AG09319 (cell line): ENCODE measurements at places on chromosomes 2 and 18.

- no peak for DNase-seq
Observed at GRCh38 chr2:238202326-238203093, 985 bp downstream of the ILKAP start.

DNA sequence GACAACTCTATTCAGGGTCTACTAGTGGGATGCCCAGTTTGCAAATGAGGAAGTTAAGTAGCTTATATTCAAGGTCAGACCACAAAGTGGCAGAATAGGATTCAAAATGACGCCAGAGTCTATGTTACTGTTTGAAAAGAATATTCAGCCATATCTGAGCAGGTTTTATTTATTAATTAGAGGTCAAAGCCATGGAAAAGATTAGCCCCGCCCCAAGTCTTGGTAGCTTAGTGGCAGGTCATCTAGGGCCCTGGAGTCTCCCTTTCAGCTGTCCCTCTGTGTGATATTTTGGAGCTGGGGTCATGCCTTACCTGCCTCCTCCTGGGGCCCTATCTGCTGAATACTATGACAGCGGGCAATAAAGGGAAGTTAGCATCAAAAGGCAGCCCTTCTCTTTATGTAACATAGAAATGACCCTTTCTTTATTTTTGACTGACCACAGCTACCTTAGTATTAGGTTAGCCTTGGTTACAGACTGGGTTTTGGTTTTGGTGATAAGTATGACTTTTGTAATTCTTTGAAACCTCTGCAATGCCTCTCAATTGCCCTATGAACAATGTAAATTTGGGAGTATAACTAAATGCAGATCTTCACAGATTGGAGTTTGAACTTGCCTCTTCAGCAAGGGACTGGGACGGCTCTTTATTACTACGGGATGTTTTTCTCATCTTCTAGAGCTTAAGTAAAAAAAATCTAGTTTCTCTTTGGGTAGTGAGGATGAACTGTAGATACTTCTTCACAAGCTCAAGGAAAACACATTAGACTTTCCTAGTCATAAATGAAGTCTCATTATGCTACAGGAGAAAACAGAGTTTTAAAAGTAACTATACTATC, 153.0 kb upstream of the ITGA4 start:
- no peak for DNase-seq

DNA sequence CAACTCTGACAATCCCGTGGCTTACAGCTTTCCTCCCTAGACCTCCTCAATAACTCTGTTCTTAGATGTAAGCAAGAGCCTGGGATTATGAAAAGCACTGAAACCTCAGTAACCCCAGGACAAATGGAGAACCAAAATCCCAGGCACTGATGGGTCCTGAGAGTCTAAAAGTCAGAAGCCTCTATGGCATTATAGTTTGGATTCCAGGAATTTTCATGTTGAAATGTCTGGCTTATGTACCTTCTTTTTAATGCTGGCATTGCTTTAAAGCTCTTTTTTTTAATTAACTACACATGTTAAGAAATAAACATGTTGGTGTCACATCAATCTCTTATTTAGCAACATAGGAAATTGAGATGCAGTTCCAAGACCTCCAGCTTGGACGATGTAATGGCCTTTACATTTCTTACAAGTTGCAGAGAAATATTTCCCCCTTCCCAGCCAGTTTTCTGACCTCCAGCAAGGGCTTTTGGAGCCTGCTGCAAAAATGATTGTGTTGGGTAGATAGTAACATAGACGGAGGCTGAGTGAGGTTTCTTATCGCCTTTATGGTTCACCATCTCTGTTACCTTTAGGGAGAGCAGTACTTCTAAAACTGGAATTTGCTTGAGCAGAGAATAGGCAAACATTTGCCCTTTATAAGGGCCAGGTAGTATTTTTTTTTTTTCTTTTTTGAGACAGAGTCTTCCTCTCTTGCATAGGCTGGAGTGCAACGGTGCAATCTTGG, 84.8 kb upstream of the RASGRP3 start:
- DNase-seq, result peak; percentile 64

GRCh38 chr2:215793747-215794595, 219.4 kb downstream of the MREG start:
- DNase-seq, result peak; percentile 68

DNA sequence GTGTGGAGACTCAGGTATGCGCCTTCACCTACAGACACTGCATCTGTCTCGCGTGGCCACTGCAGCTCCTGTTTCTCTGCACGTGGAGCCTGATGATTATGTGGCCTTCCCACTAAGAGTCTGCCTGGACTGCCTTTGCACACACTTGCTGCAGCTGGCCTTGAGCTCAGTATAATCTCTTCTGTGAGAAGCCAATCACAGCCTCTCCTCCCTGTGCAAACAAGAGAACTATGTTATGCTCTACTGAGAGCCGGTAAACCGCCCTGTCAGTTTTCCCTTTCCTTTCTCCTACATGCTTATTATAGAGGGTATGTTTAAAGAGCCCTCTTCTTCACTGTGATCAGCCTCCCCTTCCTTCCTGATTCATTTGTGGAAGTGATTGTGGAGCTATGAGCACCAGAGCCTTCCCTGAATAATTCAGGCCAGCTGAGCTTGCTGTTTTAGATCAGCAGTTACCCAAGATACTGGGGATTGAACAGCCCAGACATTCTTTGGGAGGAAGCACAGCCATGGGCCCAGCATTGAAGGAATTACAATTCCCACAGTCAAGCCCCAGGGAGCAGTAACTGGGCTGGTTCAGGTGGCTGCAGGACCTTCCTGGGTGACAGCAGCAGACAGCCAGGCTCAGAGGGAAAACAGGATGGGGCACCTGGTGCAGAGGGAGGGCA, 3.7 kb upstream of the TGFA start:
- DNase-seq, result no peak

DNA sequence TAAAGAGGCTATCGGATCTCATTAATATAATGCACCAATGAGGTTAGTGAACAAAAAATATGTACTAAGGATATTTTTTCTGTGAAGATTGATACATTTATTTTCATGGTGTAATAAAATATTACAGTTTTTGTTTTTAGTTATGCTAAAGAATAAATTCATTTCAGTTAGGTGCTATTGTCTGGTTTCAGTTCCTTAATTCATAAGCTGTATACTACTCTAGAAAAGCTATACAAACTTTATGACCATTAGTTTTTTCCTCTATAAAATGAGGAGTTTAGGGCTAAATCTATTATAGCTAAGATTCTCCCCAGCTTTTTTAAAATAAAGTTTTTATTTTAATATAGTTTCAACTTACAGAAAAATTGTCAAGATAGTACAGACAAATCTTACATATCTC, 1311.7 kb upstream of the NXPH2 start:
- DNase-seq, result no peak

GRCh38 chr2:140627136-140627535, 1503.7 kb downstream of the LRP1B start:
- DNase-seq, result no peak

GRCh38 chr2:226775032-226775509, 24.5 kb downstream of the IRS1 start:
- DNase-seq, result no peak

- no peak for DNase-seq
Observed at GRCh38 chr2:148604927-148605326, 39.6 kb upstream of the EPC2 start.

DNA sequence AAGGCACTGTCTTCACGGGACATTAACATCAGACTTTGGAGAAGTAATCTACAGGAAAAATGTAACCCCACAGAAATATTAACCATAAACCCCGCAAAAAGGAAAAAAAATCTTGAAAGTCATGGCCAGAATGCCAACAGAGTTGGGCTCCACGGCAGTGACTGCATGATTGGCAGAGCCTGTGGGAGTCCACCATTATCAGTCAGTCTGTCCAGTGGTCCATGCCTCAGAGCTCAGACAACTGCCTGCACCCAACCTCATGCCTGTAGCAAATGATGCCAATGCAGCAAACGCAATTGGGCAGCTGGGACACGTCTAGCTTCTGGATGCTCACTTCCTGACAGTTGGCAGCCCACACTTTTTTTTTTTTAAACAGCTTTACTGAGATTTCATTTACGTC, 5.1 kb upstream of the PPIG start:
- no peak for DNase-seq

DNA sequence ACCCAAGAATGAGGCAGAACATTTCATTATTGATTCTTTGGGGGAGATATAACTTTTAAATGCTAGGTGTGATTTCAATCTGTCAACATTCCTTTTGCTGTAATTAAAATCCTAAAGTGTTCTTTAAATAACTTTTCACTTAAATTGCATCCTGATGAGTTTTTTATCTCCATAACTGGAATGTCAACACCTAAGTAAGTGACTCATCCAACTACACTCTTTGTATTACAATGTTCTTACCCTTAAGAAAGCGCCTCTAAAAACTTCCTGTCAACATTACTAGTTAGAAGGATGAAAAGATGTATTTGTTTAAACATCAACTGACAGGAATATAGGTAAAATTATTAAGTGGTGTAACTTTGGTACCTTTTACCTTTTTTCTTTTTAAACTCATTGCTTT, 1657.0 kb downstream of the LRP1B start:
- DNase-seq, result no peak

GRCh38 chr2:10335046-10335840, 32.5 kb downstream of the HPCAL1 start:
- DNase-seq, result no peak

DNA sequence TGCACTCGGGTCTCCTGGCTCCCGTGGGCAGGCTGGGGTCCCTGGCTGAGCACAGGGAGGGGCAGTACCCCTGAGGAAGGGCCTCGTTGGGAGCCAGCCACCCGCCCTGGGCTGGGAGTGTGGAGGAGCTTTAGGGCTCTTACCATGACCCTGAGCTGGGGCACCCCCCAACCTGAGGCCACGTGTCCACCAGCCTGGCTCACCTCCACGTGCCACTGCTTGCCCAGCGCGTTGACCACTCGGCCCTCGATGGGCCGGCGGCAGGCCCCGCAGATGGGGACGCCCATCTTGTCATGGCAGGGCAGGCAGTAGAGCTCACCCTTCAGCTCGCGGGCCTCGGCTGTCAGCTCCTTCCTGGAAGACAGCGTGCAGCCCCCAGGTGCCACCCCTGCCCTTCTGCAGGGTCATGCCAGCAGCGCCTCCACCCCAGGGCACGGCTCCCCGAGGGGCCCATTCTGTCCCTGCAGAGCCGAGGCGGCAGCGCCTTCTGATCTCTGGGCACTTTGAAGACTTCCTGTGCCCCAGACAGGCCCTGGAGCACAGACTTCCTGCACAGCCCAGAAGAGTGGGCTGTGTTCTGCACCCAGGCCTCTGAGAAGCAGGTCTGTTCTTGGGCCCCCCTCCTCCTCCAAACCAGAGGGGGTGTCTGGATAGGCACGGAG, 4.0 kb upstream of the GPR17 start:
- DNase-seq, result no peak

- no peak for DNase-seq
Observed at GRCh38 chr2:181779288-181780021, 99.1 kb upstream of the NEUROD1 start.

GRCh38 chr2:164000176-164000575, 264.4 kb upstream of the FIGN start:
- DNase-seq, result no peak

- no peak for DNase-seq
Observed at GRCh38 chr2:75261923-75262322, 62.6 kb upstream of the TACR1 start.

GRCh38 chr2:65579506-65580235, 147.3 kb upstream of the SPRED2 start:
- DNase-seq, result no peak

DNA sequence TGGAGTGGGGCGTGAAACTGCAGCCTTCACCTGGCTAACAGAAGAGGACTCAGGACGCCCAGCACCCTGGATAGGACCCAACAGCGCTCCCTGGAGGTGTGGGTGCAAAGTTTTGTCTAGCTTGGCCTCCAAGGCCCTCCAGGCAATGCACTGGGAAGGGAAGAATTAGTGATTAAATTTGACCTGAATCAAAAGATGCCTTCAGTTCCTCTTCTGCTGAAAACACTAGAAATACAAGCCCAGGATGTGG, 779 bp upstream of the TRIB2 start:
- DNase-seq, result no peak

DNA sequence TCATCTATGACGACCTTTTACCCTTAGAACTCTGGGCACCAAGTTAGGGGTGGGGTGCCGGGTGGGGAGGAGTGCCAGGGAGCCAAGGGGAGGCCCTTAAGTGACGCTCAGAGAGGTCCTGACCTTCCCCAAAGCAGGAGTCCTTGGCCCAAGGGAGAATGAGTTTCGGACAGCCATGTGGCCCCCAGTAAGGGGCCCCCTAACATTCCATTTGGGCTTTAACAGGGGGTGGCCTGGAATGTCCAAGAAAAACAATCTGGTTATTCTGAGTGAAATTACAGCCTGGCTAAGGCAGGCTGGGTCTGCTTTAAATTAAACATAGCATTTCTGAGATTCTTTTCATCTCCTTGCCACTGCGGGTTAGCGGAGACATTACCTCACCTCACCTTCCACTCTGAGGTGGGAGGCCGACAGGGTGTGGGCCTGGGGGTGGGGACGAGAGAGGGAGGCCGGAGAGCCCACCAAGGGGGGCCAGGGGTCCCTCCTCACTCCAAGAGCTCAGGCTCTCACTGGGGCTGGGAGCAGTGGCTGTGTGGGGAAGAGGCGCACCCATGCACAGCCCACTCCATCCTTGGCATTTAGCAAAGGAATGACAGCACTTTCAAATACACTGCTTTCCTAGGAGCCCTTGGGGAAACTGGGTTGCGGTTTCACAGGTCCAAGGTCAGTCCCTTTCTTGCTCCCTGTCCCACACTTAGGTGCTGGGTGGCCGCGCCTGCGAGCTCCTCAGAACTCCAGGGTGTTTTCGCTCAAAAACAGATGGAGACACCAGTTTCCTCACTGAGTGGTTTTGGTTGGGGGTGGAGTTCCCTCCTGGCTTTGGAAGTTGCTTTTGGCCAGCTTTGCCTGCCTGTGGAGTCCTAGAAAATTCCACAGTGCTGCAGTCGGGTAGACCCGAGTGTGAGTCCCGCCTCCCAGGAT, 107.4 kb downstream of the POLR1A start:
- DNase-seq, result peak; percentile 49

- DNase-seq, result peak; percentile 78
Observed at GRCh38 chr2:28445448-28446258, 50.2 kb upstream of the PLB1 start.

- DNase-seq, result peak; percentile 69
Observed at GRCh38 chr2:232781765-232782164, 5.4 kb upstream of the KCNJ13 start.

DNA sequence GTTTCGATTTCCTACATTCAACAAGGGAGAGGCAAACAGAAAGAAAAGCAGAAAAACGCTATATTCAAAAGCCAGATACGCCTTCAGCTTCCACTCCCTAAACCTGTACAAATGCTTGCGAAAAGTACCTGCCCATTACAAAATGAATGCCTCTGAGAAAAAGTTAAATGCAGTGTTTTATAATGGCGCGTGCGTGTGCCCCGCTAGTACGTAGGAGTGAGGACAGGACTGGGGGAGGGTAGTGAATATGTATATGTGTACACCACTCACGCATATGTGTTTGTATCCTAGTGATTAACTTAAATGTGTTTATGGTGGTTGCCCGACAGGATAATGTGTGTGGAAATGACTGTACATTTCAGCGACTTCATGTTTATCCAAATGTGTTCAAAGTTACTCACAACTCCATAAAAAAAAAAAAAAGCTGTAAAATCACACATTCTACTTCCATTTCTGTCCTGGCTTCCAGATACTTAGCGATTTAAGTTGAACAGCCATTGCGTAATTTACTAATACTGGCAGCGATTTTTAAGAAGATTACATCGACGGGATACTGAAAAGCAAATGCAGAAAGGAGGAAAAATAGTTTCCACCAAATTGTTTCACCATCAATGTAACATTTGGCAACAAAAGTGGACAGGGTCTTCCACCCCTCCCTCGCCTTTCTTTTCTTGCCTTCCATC, 1.3 kb downstream of the NEUROD1 start:
- DNase-seq, result no peak

GRCh38 chr2:241014224-241014623, 15.8 kb downstream of the SNED1 start:
- DNase-seq, result no peak

GRCh38 chr2:79770926-79771325, 258.1 kb downstream of the CTNNA2 start:
- no peak for DNase-seq
